A673 (cell line): ENCODE measurements at places on chromosomes 13 and 19.

DNA sequence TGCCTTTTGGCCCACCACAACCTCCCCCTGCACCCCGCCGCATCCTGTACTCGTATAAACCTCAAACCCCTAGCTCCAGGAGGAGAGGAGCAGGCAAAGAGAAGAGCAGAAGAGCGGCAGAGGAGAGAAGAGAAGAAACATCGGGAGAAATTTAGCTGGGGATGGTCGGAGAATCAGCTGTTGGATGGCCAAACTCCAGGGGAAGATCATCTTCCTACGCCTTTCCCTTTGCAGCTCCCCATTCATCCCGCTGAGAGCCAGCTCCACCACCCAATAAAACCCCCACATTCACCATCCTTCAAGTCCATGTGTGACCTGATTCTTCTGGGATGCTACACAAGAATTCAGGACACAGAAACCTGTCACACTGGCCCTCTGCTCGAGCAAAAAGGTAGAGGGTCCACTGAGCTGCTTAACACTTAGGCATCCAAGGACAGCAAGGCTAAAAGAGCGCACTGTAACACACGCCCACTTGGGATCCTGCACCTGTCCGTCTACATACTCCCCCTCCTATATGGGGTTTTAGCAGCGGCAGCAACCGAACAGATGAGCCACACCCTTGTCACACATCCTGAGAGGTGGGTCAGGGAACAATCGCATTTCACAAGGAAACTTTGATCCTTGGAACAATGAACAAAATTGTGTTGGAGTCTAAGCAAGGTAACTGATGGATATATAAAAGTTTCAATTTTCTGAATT, 51.6 kb upstream of the MIR17HG start:
- no peak for DNase-seq

DNA sequence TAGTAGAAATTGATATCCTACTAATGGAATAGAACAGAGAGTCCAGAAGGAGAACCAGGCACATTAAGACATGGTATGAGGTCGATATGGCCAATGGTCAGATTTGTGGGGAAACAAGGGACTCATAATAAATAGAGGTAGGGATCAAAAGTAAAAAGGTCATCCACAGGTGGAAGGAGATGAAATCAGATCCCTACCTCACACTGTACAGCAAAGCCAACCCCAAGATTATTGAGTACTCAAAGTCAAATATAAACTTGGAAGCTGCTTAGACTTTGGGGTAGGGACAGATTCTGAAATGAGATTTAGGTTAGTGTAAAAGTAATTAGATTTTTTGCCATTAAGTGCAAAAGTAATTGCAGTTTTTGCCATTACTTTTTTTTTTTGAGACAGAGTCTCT, 40.7 kb downstream of the BICRA start:
- no peak for DNase-seq

- DNase-seq, result no peak
Measured at GRCh38 chr19:8238251-8238650, 29.1 kb downstream of the CERS4 start.

DNA sequence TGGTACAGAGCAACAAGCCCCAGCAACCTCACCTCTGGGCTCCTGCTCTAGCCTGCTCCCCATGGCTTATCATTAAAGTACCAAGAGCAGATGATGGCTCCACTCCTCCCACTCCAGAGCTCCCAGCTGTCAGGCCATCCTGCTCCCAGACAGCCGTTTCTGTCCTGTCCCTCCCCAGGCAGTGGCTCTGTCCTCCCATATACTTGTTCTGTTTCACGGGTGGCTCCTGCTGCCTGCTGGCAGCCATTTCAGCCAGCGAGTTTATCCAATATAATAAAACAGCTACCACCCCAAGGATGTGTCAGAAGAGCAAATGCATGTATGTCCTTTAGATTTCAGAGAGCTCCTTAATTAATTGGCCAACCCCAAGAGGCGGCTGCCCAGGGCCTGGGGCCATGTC, 79.4 kb upstream of the VSTM2B start:
- DNase-seq, result no peak

- DNase-seq, result peak; percentile 17
Measured at GRCh38 chr19:55552620-55553019, 7.3 kb upstream of the SBK3 start.

- DNase-seq, result no peak
Measured at GRCh38 chr13:113599391-113599790, 14.8 kb downstream of the TFDP1 start.

GRCh38 chr13:33624740-33625139, 193.2 kb upstream of the RFC3 start:
- no peak for DNase-seq
